ENCODE measurements at places on chromosomes 4 and X.

- DNase-seq = no peak
Measured at GRCh38 chrX:1511829-1512228, 25.2 kb downstream of the P2RY8 start.

- no peak for DNase-seq
Measured at GRCh38 chr4:140131675-140132229, 22.2 kb downstream of the MAML3 start.

GRCh38 chr4:172410363-172410762, 597.2 kb downstream of the GALNTL6 start:
- DNase-seq = no peak

DNA sequence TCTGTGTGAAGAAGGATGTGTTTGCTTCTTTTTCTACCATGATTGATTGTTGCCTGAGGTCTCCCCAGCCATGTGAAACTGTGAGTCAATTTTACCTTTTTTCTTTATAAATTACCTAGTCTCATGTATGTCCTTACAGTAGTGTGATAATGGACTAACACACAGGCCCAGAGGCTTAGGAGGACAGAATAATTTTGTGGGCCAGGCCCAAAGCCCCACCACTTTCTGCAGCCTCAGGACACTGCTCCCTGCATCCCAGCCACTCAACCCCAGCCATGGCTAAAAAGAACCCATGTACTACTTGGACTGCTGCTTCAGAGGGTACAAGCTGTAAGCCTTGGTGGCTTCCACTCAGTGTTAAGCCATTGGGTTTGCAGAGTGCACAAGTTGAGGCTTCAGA, 512.7 kb upstream of the CT83 start:
- DNase-seq = no peak

- no peak for DNase-seq
Measured at GRCh38 chrX:31265383-31265782, 193.5 kb upstream of the FTHL17 start.

- DNase-seq = no peak
Measured at GRCh38 chrX:77114501-77114900, 332.7 kb upstream of the FGF16 start.

DNA sequence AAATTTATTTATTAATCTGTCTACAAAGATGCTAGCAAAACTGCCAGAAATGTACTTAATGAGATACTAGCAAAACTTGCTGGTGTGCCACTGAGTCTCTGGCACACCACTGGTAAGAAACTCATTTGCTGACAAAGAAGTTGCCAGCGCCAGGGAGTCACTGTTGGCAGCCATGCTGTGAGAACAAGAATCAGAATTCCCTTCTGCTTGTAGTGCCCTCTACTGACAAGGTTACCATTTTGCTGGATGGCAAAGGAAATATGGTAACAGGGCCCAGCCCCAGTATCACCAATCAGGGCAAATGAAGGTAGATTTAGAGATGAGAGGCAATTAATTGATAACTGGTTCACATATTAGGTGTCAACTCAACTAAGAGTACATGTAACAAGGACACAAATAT, 750.1 kb upstream of the ADGRL3 start:
- DNase-seq = no peak

DNA sequence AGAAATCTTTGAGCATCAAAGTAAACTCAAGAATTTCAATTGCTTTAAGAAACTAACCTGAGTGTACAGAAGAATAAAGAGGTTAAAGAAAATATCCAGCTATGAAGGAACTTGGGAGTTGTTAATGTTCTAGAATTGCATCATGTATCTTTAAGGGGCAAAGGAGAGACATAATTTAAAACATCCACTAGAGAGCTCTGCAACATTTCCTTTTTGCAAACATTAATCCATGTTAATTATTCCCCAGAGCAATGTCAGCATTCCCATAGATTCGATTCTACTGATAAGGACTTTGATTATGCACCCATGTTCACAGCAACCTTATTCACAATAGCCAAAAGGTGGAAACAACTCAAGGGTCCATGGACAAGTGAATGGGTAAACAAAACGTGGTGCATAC, 80.2 kb upstream of the SORBS2 start:
- no peak for DNase-seq

GRCh38 chr4:137370679-137371078, 161.6 kb downstream of the PCDH18 start:
- no peak for DNase-seq
